Neural progenitor cell (in vitro differentiated cells): ENCODE measurements at places on chromosomes 4 and X.

DNA sequence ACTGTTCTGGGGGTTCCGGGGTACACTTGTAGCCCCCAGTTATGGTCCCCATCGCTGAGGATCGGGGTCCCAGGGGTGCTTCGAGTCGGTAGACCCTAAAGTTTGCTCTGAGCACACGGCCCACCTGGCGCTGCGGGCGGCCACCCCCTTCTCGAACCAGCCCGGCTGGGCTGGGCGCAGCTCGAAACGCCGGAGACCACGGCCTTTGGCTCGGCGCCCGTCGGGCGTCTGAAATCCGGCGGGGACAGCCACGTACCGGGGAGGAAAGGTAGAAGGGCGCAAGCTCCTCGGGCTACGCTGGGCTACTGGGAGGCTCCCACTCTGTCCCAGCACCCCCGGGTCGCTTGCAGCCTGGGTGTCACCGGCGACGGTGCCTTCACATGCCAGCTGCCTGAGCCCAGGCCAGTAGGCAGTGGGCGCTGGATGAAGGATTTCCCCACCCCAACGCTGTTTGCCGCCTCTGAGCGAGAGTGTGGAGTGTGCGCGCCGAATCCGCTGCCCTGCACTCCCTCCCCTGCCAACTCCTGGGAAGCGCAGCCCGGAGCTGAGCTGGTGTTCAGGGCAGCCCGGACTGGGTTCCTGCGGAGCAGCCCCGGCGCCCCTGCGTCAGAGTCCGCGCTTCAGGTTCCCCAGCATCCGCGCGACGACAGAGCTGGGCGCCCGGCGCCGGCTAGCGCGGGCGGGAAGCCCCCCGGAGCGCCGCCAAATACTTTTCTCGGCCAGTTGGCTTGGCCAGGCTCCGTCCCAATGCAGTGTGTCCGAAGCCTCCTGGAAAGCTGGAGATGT, 637 bp downstream of the MAMLD1 start:
- peak; percentile 63 for DNase-seq

DNA sequence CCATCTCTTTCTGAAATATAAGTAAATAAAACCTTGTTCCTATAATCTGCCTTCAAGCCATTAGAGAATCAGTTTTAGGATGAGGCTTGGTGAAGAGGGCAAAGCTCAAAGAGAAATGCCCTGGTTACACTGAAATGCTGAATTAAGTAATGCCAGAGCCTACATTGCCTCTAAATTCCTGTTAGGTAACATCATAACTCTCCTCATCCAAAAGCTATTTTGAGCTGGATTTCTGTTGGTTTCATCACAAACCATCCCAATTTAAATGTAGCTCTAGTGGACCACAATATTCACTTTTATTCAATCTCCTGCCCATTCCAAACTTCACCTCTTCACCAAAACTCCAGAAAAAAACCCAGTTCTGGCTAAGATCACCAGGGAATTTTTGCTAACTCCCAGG, 1319.7 kb upstream of the TENM3 start:
- DNase-seq = no peak

DNA sequence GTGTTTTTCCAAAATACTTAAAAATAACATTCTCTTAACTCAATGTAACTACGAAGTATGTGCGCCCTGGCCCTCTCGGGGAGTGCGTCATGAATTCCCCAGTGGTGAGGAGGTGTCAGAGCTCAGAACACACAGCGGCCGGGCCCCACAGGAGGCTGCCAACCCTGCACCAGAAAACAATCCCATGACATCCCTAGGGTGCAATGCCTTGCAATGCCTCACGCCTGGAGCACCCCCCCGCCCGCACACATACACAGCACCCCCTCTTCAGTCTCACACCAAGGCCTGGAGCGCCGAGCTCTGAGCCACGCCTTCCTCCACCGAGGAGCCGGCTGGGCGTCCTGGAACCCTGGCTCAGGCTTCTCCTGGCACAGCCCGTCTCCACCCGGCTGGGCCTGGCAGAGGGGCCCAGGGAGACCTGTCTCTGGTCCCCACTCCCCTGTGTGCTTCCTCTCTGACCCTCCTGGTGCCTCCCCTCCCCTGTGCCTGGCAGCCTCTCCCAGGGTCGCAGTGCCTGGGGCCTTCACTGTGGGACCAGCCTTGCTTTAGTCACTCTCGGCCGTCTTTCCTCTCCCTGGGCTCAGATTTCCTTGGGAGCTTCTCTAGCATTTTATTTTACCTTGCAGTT, 108.2 kb upstream of the ADRA2C start:
- no peak for DNase-seq

GRCh38 chrX:86369847-86370630, 221.8 kb downstream of the DACH2 start:
- no peak for DNase-seq

- DNase-seq = peak; percentile 8
Observed at GRCh38 chr4:181319629-181320028, 923.6 kb upstream of the TENM3 start.

DNA sequence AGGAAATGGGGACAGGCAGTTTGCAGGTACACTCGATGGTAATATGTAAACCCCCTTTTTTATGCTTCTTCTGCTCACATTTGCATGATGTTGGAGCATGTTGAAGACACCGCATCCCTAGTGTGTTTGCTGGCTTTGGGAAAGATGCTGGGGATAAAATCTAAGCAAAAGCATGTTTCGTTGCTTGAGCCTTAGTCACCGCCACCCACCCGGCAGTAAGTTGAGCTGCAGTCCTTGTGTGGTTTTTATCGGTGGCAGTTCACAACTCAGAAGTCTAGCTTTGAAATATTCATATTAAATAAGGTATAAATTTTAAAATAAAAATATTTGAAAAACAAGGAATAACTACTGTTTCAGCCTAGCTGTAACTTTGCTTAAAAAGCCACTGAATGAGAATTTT, 21.7 kb upstream of the MND1 start:
- no peak for DNase-seq
